ENCODE measurements at places on chromosomes 7 and 10.

- DNase-seq = no peak
Measured at GRCh38 chr7:36023033-36023560, 130.0 kb upstream of the EEPD1 start.

DNA sequence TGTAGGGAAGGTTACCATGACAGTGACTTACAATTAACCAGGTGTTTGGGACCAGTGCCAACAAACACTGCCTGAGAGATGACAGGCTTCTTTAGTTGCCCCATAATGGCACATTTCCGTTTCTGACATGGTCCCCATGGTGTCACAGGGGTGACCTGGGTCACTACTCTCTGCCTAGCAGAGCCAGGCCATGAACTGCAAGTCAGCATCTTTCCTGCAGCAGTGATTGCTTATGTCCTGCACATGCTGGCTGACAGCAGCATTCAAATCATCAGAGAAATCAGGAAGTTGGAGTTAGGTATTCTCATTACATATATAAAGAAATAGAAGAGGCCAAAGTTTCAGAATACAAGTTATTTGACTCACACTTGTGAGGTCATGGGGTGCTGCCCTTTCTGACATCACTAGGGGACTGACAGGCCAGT is 47.1 kb upstream of the ZNRF2 start:
- no peak for DNase-seq

DNA sequence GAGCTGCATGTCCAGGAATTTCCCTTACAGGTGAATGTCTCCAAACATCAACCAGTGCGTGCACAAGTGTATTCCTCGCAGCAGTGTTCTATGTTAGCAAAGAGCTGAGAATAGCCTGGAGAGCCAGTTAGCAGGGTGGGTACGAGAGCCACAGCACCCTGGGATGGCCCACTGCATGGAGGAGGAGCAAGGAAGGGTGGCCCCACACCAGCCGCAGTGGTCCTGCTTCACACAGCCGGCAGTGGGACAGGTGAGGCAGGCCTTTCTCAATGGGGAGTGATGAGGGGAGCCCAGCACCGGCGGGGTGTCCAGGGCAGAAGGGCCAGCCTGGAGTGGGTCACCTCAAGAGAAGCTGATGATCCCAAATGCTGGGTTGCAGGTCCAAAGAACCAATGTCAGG is 240.7 kb downstream of the TCERG1L start:
- DNase-seq = no peak

GRCh38 chr7:79502151-79502550 is 48.7 kb upstream of the MAGI2 start:
- DNase-seq = no peak

- no peak for DNase-seq
Measured at GRCh38 chr7:95901006-95901405, 128.7 kb downstream of the DYNC1I1 start.

GRCh38 chr10:14047431-14047830 is 283.3 kb downstream of the FRMD4A start:
- DNase-seq = no peak

DNA sequence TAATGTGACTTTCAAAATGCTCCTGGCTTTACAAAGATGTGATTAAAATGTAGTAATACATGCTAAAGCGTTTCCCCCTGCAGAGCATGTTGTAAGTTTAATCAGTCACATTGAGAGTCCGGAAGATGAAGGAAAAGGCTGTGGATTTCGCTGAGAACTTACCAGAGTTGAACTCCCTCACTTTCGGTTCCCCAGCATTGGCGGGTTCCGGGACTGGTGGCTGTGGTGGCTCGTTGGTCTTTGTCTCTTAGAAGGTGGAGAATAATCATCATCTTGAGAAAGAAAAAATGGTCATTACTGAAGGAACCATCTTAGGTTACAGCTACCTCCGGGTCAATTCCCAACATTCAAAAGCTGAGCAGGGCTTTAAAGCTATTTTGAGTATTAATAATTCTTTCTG is 9.6 kb upstream of the NUPR2 start:
- no peak for DNase-seq

GRCh38 chr10:118978316-118978997 is 51.1 kb upstream of the NANOS1 start:
- no peak for DNase-seq

DNA sequence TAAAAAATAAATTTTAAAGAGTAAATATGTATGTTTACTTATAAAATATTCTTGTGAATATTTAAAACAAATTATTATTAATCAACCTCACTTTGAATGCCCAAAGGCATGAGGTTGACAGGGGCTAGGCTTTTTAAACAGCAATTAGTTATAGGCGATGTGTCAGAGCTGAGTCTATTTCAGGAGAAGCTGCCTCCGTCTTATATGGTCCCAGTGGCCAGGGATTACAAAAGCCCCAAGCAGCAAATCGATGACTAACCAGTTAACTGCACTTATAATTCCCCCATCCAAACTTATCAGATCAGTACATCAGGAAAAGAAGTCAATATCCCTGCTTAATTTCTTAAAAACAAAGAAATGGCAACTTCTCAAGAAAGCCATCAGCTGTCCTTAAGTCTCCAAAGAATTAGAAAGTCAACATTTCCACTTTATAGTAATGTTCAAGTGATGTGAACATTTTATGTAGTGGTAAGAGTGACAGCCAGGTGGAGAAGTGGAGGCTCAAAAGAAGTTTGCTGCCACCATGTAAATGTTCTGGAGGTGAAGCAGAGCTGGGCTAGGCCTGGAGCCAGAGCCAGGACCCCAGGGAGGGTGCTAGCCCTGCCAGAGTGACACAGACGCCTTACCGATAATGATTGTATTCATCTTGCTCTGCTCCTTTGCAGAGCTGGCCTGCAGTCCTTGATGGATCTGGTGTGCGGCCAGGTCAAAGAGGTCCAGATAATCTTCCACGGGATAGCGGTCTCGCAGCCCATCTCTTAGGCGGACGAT is 51.5 kb downstream of the CHST15 start:
- no peak for DNase-seq

DNA sequence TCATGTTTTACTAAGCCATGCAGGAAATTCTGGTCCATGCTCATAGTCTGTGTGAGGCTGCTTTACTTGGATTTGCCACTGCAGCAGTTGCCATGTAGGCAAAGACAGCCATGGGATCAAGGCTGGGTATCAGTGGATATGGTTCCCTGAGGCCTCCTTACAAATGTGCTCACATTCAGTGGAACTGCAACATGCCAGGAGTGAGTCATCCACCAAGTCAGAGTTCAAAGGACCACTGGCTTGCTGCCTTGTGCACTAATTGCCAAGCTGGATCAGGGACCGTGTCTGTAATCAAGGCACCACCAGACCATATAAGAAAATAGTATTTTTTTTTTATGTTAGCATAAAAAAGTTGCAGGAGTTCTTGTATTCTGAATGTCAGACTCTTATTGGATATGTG is 101.0 kb downstream of the CDCA7L start:
- DNase-seq = no peak

- DNase-seq = no peak
Measured at GRCh38 chr7:50808282-50808888, 25.7 kb upstream of the GRB10 start.

DNA sequence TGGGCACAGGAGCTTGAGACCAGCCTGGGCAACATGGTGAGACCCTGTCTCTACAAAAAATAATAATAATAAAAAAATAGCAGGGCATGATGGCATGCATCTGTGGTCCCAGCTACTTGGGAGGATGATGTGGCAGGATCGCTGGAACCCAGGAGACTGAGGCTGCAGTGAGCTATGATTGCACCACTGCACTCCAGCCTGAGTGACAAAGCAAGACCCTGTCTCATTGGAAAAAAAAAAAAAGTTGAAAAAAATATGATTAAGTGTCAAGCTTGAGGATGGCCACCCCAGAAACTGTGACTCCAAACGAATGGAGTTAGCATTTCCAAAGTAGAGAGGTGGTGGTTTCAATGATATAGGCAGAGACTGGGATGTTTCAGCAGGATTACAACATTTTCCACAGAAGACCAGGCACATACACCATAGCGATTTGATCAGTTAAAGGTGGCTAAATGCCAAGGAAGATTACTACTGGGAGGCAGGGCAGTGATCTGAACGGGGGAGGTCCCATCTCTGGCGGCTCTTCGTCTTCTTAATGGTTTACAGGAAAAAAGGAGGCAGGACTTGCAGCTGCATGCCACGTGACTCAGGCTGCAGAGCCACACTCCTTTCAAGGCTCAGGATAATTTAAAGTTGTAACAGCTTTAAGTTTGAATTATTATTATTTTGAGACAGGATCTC is 250.6 kb upstream of the GALNT17 start:
- no peak for DNase-seq

DNA sequence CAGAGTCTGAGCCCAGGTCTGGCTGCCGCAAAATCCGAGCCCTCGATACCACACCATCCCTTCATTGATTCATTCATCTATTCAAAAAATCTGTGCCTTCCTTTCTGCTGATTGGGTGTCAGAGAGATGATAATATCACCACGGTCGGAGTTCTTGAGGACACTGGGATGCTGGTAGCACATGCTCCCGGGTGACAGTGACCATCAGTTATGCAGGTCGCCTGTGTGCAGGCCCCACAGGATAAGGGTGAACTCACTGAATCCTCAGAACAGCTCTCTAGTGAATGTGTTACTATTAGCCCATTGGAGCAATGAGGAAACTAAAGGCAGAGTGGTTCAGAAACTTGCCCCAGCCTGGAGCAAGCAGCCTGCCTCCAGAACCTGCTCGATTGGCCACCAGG is 145.1 kb downstream of the SLIT1 start:
- no peak for DNase-seq

DNA sequence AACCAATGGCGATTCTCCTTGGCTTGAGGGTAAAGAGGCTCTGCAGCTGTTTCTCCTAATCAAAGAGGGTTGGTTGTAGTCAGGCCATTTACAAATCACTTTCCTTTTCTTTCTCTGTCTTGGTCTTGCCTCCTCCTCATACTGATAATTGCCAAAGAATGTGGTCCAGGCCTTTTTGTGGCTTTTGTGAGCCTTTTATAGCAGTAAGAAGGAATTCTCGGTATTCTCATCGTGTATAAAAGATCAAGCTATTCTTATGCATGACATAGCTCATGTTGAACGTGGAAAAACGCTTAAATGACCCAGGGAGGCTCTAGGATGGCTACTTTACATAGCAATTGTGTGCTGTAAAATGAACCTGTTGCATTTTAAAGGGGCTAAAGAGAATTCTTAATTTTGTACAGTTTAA is 62.6 kb downstream of the RBM20 start:
- no peak for DNase-seq

DNA sequence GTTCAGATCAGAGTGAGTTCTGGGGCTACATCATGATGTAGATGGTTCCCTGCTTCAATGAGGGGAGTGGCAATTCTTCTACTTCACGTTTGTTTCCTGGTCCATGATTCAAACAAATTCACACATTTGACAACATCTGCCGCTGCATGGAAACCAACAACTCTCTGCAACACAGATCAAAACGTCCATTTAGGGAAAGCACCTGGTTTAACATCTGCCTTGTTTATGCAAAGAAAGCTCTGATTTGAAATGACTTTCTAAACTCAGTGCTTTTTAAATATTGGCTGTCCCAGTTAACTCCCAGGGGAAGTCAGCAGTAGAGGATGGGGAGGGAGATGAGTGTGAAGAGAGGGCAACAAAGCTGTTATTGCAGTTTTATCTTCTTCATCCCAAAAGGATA is 93.8 kb downstream of the GAD2 start:
- DNase-seq = no peak

DNA sequence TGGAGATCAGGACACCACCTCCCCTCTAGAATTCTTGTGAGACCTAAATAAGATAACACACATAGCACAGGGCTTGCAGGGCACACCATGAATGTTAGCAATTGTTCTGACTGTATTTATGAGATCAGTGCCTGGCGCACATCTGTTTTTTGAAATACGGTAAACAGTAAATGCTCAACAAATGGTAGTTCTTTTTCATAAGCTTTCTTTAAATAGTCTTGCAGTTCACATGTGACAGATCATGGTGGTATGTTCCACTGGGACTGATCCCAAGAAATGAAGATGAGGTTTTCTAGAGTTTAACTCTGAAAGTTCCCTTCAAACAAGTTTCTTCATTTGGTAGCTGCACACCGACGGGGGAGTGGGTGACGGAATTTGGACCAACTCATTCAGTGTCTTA is 34.8 kb downstream of the CREB5 start:
- DNase-seq = no peak

DNA sequence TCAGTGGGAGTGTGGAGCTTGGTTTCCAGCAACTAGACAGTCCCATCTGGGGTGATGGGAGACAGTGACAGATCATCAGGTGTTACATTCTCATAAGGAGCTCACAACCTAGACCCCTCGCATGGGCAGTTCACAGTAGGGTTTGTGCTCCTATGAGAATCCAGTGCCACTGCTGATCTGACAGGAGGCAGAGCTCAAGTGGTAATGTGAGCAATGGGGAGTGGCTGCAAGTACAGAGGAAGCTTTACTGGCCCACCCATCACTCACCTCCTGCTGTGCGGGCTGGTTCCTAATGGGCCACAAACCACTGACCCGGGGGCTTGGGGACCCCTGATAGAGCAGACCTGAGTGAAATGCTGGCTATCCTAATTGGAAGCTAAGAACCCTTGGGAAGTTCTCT is 242.8 kb downstream of the BAMBI start:
- DNase-seq = no peak

- DNase-seq = no peak
Measured at GRCh38 chr7:155248366-155248756, 49.3 kb upstream of the INSIG1 start.

GRCh38 chr10:95445837-95446486 is 115.2 kb downstream of the SORBS1 start:
- DNase-seq = no peak
